ENCODE measurements at places on chromosomes 1 and 21.

DNA sequence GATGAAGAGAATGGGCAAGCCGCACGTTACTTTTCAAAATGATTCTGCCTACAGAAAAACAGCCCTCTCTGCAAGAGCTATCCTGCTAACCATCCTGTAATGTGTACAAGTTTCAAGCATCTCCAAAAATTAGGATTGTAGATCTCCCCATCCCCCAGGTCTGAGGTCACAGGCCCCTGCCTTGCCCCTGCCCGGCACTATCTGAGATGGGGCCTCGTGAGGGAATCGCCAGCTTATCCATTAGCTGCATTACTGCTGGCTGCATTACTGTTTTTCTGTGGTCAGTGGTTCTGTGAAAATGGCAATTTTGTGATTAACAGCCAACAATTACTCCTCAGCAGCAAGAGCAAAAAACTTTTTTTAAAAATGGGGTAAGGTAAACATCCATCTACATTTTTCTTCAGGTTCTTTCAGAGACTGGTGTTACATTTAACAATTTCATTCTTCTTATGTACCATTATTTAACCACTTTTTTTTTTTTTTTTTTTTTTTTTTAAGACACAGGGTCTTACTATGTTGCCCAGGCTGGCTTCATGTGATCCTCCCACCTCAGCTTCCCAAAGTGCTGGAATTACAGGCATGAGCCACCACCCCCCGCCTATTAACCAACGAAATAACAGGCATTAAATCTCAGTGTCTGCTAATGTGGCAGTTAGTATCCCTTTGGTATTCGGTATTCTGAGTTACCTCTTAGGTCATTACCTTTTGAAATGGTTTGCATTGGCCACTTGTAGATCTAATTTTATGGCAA lies 83.8 kb downstream of the MRPL37 start:
- no peak for DNase-seq

- no peak for DNase-seq
These were observed 9.3 kb downstream of the SLC35A3 start for GRCh38 chr1:99979091-99979490.

- DNase-seq, result no peak
These were observed 171.0 kb downstream of the BRINP2 start for GRCh38 chr1:177341773-177342172.

DNA sequence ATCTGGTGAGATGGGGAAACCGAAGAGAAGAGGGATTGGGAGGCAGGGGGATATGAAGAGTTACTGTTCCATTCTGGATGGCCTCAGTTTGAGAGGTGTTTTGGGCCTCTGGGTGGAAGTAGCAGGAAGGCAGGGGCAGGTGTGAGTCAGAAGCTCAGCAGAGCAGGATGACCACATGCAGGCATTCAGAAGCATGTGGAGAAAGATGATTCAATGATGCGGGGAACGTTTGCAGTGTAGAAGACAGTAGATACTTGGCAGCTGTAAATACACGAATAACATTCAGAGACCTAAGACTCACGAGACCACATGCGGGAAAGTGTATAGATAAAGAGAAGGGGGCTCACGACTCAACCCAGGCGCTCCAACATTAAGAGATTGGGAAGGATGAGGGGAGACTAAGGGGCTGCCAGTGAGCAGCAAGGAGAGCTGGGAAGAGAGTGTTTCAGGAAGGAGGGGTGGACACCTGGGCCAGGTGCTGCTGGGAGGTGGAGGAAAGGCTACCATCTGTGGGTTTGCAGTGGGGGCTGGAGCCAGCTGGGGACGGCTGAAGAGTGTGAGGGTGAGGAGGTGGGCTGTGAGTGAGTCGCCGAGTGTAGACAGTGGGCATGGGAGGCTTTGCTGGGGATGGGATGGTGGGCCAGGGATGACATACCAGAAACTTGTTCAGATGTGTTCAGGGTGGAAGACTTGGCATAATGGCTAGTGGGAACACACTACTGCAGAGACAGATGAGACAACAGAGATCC lies 5.8 kb upstream of the EPS8L3 start:
- no peak for DNase-seq

- no peak for DNase-seq
These were observed 78.2 kb downstream of the SNX7 start for GRCh38 chr1:98739762-98740161.

DNA sequence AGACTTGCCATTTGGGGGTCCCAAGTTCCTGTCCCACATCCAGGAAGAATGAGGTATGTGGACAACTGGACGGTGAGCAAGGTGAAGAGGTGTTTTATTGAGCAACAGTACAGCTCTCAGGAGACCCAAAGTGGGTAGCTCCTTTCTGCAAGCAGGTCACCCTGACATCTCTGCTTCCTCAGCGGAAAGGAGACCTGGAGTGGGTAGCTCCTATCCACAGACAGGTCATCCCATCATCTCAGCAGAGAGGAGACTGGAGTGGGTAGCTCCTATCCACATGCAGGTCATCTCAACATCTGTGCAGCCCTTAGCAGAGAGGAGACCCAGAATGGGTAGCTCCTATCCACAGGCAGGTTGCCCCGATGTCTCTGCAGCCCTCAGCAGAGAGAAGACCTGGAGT lies 13.8 kb upstream of the FNBP1L start:
- DNase-seq, result no peak

DNA sequence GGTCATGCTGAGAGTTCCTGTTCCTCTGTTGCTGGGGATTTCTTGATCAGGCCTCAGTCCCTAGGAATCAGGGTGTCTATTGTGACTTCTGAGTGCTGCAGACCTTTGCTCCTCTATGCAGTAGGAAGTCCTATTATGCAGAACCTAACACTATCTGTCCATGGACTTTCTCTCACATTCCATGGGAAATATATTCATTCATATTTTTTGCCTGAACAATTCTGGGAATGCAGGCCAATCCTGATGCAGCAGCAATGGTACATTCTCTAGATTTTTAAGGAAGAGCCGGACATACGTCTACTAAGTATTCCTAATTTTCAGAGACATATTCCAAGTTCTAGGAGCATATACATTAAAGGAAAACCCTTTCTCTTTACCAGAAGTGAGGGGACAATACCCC lies 61.1 kb upstream of the C1orf87 start:
- DNase-seq, result no peak

GRCh38 chr1:87400813-87401212 lies 72.1 kb downstream of the LMO4 start:
- no peak for DNase-seq

GRCh38 chr1:89994231-89994804 lies 592 bp upstream of the ZNF326 start:
- DNase-seq, result no peak

DNA sequence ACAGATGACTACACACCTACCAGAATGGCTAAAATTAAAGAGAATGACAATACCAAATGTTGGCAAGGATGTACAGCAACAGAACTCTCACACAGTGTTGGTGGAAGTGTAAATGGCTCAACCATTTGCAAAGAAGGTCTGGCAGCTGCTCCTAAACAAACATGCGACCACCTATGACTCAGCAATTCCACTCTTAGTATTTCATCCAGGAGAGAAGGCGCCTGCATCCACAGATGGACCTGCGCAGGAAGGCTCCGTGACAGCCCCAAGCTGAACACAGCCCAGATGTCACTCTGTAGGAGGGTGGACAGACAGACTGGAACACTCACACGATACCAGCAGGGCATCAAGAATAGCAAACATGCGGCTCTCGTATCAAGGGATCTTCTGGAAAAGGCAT lies 6.7 kb downstream of the PTTG1IP start:
- DNase-seq, result no peak

GRCh38 chr1:75745276-75745675 lies 20.8 kb downstream of the ACADM start:
- no peak for DNase-seq

GRCh38 chr1:65063025-65063424 lies 85.0 kb upstream of the AK4 start:
- no peak for DNase-seq

DNA sequence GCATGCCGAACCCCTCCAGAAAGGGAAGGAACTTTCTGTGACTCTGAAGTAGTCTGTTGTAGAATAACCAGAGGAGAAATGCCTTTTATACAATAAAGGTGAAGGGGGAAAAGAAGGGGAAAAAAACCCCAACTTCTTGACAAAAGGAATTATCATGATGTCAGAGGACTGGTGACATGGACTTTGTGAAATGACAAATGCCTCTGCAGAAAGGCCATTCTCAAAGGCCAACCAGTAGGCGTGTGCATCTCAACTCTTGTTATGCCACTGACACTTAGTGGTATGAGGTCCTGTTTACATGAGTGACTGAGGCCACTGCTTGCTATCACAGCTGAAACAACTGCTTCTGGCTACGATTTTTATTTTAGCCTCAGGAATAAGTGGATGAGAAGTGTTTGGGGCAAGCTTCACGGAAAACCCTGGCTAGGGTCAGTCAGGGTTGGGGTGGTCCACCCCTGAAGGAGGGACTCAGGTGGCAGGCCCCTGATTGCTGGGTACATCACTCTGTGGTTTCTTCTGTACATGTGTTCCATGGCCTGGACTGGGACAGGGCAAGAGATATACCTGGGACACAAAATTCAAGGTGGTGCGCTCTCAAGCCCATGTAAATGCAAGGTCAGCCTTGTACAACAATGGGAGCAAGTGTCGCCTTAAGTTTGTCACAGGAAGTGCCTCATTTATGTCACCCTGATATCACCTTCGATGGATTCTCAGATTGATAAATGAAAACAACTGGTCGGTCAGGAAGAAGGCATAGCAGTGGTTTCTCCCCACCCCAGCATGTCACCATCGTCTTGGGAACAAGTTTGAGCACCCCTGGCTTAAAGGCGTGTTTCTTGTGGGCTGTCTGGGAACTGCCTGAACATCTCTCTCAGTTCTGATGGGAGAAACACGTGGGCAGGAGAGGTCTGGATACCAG lies 12.4 kb downstream of the RUNX1 start:
- no peak for DNase-seq

DNA sequence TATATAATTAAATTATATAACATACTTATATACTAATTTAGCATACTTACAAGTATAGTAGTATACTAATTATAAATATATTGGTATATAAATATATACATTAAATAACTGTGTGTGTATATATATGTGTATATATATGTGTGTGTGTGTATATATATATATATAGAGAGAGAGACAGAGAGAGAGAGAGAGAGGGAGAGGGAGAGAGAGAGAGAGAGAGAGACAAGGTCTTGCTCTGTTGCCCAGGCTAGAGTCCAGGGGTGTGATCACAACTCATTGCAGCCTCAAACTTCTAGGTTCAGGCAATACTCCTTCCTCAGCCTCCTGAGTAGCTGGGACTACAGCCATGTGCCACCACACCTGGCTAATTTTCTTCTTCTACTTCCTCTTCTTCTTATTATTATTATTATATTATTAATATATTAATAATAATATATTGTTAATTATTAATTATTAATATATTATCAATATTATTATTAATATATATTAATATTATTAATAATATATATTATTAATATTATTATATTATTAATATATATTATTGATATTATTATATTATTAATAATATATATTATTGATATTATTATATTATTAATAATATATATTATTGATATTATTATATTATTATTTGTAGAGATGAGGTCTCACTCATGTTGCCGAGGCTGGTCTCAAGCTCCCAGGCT lies 185.5 kb downstream of the CRB1 start:
- DNase-seq, result no peak

DNA sequence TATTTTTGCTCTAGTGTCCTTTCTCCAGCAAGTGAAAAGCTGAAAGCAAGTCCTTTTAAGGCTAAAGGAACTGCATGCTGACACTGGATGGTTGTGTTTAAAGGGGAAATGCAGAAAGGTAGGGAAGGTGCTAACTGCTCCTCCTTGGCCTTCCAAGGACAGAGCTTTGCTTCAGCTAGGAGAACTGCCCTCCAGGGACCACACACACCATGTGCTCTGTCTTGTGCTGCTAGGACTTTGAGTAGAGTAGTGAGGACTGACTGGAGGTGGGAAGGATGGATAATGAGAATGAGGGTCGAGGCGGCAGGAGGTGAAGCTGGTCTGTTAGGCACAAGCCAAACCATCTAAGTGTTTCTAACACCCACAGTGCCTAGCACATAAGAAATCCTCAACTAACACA lies 77.9 kb downstream of the WDR3 start:
- no peak for DNase-seq

DNA sequence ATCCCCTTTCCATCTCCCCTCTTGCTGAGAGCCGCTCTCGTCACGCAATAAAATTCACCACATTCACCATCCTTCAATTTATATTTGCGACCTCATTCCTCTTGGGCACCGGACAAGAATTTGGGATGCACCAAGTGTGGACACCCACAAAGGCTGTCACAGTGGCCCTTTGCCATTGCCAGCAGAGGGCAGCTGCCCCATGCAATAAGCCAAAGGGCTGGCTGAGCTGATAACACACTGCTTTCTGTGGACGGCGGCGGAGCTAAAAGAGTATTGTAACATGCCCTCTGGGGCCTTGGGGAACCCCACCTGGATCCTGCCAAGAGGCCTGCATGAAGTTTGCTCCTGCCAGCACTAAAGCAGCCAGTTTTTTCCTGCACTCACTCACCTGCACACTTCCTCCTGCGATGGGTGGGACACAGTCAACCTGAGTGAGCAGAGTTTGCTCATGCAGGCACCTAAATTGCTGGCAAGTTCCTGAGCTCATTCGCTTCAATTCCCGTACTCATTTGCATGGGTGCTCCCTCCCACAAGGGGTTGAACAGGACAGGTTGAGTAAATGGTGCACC lies 792.3 kb upstream of the ADAMTS5 start:
- no peak for DNase-seq

All from activated CD4-positive, alpha-beta T cell treated with anti-CD3 and anti-CD28 coated beads, Interleukin-2, amount 50 U/mL, for 4 hours (primary cell).